Sigmoid colon (tissue), 7 donors: ENCODE measurements at places on chromosomes 12 and 14.

DNA sequence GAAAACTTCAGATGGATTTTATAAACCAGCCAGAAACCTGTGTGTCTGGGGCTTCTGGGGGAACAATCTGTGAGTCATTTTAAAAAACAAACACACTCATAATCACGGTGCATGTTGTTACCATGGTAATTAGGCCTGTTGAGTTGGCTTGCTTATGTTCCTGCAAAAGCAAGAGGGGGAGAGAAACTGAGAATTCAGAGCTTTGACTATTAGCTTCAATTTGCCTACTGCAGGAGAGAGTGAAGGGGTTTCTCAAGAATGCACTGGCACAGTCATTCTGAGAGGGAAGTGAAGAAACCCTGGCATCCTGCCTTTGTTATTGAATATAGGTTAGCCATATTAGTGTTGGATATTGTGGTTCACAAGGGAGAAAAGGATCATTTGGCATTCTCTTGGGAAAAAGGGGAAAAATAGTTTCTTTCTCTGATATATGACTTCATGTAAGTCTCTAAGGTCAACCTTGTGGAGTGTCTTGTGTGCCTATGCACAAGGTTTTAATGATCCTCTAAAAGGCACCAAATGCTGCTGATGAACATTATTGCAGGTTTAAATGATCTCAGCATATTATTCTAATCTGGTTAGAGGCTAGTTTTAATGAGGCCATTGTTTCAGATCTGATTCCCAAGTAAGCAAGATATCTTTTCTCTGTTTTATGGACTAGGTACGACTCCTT is 12.9 kb downstream of the GNG2 start:
- DNase-seq = no peak

GRCh38 chr12:116943419-116944372 is 32.9 kb downstream of the FBXW8 start:
- no peak for DNase-seq

- DNase-seq = no peak
Observed at GRCh38 chr14:74491956-74492775, 939 bp downstream of the NPC2 start.

DNA sequence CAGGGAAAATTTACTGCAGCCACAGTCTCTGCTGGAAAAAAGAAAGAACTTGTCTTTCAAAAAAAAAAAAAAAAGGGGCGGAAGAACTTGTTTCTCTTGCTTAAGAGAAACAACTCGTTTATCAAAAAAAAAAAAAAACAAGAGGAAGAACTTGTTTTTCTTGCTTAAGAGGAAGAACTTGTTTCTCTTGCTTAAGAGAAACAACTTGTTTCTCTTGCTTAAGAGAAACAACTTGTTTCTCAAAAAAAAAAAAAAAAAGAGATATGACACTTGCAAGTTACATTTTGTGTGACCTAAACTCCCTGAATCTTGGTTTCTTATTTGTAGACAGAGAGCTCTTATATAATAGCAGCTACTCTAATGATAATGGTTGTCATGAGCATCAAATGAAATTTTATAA is 44.7 kb upstream of the USP15 start:
- no peak for DNase-seq
